H4 (cell line): ENCODE measurements at places on chromosomes 3 and 15. TPM values are rescaled to one million over a fixed set of nuclear protein-coding genes. Genes with fewer than 3 reads are reported as not detected.

GRCh38 chr15:81851325-81851724, 194.5 kb downstream of the MEX3B start:
- no peak for DNase-seq

DNA sequence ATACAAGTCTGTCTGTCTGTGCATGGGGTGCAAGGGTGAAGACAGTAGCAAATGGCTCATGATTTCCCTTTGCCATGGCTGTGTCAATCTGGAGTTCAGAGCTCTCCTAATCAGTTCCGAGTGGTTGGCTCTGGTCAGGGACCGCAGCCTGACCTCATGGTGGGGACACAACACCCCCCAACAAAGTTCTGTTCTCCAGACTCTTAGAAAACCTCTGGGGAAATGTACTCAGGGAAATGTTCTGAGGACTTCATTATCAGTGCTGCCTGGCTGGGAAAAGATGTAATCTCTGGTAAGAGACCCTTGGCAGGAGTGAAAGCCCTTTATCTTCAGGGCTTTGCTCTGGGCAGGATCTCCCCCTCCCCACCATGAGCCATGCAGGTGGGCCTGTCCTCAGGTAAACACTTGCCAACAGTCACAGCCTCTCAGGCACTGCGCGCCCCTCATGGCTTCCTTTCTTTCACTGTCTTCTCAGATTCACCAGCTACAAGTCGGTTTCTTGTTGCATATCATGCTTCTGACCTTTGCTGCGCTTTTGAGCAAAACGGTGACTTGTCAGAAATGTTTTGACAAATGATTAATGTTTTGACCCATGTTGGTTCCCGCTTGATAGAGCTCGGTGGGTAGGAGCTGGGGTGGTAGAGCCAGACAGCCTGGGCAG, 95.5 kb downstream of the ST6GAL1 start:
- DNase-seq = no peak

DNA sequence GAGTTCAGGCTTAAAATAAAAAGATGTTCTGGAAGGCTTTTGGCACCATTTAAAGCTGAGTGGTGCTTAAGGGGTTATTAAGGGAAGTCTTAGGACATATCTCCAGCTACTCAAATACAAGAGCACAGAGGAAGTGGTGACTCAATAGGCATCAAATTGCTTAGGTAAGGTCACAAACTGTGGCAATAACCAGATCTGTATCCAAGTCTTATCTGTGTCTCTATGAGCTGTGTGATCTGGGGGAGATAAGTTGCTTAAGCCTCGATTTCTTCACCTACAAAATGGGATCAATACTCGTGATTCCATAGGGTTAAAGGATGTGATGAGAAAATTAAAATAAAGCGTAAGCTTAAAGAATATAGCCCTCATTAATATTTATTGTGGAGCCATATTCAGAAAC, 7.6 kb downstream of the HDC start:
- no peak for DNase-seq

DNA sequence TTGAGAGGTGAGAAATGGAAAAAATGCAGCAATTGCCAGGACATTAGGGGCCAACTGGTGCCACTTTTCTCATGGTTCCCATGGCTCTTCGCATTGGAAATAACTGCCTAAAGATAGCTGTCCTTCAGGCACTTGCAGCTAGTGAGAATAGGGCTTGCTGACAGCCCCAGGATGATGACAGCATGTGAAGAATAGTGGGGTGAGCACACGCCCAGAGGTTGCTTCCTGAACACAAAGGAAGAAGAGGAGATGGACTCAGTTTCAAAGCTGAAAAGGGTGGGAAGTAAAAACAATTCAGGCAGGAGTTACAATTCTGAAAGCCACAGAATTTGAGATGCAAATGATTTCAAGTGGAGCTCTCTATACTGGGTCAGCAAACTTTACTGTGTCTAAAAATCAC, 45.6 kb downstream of the TNFAIP8L3 start:
- no peak for DNase-seq

DNA sequence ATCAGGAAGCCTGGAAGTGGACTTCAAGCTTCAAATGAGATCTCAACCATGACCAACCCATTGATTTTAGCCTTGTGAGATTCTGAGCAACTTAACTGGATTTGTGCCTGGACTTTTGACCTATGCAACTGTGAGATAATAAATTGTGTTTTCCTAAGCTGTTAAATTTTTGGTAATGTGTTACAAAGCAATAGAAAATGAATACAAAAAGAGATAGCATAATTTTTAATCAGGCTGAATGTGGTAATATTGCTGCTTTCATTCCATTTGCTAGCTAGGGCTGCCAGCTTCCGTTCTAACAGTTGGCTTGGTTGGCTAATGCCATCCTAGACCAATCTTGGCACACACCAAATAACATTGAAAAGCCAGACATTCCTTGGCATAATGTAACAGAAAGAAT, 12.2 kb downstream of the PROS1 start:
- DNase-seq = no peak

GRCh38 chr3:115190747-115191146, 43.7 kb upstream of the ZBTB20 start:
- DNase-seq = no peak

Gene ADAMTS7
- 1.5 and 5.5 TPM in 2 replicates for total RNA-seq

Gene TMEM207
- total RNA-seq = not detected in 2 replicates

- DNase-seq = no peak
Observed at GRCh38 chr3:155807823-155808222, 1.7 kb upstream of the C3orf33 start.

- DNase-seq = no peak
Observed at GRCh38 chr3:40608091-40608490, 83.3 kb downstream of the ZNF621 start.

Gene CDHR4
- not detected in 2 replicates for total RNA-seq

GRCh38 chr15:25778161-25778560, 85.0 kb downstream of the ATP10A start:
- DNase-seq = no peak

Gene NT5DC2
- 44.5 and 46.9 TPM in 2 replicates for total RNA-seq

DNA sequence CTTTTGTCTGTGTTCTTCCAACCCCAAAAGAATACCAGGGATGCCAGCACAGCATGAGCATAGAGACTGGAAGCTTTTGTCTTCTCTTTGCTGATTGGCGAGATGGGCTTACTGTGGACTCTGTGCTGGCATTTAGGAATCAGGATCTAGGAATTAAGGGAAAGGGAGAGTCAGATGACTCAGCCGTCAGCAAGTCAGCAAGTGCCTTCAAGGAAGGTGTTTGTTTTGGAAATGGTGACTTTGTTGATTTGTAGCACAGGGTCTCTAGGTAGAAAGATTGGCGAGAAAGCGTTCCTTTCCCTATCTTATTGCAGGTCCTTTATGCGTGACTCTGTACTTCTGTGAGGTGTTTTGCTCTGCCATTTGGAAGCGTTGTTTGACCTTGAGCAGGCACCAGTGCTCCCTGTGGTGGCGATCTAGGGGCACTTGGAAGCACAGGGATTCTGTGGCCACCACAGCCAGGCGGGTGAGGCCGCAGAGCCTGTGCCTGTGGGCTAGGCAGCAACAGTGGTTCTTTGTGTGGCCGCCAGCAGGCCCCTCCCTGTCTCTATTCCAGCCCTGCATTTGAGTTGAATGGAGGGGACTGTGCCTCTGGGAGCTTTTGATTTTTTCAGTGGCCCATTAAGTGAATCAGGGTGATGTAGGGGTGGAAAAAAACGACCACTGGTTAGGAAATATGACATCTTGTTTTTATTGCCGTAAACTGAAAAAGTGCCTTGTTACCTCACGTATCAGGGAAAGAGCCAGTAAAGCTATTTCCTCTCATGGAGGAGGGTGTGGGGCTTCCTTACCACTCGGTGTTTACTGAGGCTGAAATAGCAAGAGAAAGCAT, 19.0 kb downstream of the FAN1 start:
- DNase-seq = no peak

- no peak for DNase-seq
Observed at GRCh38 chr15:44414001-44414400, 13.4 kb upstream of the CTDSPL2 start.

Gene PFKFB4
- total RNA-seq = 4.8 and 5.2 TPM in 2 replicates

- no peak for DNase-seq
Observed at GRCh38 chr3:190279690-190280089, 42.6 kb downstream of the CLDN1 start.

DNA sequence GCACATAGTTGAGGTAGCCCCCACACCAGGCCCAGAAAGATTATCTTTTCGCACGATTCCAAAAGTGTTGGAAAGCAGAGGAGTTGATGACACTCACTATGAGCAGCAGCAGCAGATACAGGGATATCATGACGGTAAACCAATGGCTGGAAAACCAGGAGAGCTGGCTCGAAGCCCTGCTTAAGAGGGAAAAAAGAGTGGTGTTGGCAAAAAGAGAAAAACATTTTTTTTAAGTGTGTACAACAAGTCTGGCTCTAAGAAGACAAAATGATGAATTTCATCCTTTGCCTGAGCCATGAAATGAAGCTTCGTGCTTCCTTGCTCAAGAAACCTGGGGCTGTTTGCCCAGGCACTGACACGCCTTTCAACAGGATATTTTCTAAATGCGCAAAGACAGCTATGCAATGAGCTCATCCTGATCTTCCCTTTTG, 27.3 kb downstream of the PARP16 start:
- no peak for DNase-seq

- no peak for DNase-seq
Observed at GRCh38 chr3:17025594-17026139, 140.9 kb downstream of the PLCL2 start.

DNA sequence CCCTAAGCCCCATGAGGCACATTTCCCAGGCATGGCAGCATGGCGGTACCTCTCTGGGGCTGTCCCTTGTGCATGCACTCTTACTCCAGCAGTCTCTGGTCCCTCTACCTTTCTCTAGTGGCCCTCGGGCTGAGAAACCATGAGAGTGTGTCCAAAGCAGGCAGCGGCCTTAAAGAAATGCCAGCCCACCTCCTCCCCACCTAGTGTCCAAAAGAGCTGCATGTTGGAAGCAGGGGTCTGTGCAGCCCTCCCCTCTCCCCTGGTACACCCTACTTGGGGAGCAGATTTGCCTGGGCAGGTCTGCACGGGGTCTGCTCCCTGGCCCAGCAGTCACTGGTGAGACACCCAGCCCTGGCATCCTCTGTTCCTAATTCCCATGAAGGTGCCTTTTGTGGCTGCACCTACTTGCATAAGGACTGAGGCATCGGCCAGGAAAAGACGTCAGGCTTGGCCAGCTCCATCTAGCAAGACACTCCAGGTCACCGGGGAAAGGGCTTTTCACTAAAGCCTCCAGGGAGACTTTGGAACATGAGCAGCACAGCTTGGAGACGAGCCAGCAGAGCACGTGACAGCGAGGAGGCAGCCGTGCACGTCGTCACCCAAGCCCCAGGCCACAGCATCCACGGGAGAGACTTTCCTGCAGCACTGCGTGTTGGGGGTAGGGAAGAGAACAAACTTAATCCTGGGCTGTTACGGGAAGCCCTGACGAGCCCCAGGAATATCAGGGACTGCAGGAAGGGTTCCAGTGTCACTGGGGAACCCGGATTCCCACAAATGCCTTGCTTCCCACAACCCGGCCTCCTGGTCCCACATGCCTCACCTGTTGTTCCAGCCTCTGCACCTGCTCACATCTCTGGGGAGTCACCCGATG, 38.8 kb downstream of the TM2D3 start:
- DNase-seq = peak; percentile 36

- DNase-seq = no peak
Observed at GRCh38 chr15:71496336-71496955, 313.9 kb upstream of the NR2E3 start.

DNA sequence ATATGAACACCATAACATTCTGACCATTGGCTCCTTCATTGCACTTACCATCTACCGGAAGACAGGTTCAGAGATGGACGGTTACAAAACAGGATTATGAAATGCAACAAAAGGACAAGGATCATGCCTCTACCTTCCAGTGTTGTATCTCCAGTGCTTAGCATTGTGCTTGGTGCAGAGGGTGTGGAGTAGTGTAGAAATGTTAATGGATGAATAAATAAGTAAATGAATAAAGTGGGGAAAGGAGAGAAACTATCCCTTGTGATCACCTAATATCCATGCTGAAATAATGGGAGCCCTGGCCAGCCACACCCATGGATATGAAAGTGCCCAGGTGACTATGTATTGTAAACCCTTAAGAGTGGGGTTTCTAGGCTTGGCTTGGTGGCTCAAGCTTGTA, 344.8 kb upstream of the LMCD1 start:
- DNase-seq = no peak

DNA sequence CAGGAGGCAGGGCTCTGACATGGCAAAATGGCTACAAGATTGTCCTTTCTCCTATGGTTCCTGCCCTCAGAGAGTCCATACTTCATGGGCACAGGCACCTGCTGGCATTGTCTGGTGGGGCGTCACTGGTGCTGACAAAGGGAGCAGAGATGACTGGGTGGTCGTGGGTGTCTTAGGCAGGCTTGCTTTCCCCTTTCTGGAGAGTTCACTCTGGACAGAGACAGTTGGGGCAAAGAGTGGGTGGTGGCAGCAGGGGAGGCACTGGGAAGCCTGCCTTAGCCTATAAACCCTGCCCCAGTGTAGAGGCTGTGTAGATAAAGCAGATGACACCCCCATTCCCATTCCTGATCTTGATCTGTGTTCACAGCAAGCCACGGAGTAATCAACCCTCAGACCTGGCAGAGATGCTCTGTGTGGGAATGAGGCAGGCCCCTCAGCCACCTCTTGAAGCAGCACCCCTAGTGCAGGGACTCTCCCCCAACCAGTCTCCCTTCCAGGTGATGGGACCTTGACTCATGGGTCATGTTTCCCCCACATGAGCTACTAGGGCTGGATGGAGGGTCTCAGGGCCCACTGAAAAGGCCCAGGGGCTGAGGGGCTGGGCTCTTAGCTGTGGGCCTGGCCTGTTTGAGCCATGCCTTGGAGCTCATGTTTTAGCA, 20.7 kb upstream of the DOCK3 start:
- DNase-seq = no peak

GRCh38 chr3:188900421-188900951, 271.3 kb upstream of the TPRG1 start:
- peak; percentile 34 for DNase-seq

GRCh38 chr3:123695731-123696640, 111.1 kb upstream of the HACD2 start:
- DNase-seq = no peak
